ENCODE measurements at places on chromosomes 5 and 9. TPM values are rescaled to one million over a fixed set of nuclear protein-coding genes. Genes with fewer than 3 reads are reported as not detected.

DNA sequence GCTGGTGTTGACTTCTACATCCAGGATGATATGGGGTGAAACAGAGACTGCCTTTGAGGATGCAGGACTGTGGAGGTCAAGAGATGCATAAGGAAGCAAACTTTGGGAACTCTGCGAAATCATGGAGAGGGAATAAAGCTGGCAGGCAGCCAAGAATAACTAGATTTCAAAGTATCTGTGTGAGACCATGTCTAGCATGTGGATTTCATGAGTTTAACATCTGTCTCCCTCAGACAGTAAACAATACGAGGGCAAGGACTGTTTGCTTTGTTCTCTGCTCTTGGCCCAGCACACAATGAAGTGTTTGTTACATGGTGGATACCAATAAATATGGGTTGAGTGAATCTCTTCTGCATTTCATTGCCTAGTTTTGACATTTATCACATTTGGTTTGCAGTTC, 71.3 kb downstream of the RASEF start:
- no peak for DNase-seq

TSLP gene
- total RNA-seq = 1.5 TPM

GRCh38 chr9:93668261-93668871, 92.0 kb downstream of the PHF2 start:
- DNase-seq = peak; percentile 51

DNA sequence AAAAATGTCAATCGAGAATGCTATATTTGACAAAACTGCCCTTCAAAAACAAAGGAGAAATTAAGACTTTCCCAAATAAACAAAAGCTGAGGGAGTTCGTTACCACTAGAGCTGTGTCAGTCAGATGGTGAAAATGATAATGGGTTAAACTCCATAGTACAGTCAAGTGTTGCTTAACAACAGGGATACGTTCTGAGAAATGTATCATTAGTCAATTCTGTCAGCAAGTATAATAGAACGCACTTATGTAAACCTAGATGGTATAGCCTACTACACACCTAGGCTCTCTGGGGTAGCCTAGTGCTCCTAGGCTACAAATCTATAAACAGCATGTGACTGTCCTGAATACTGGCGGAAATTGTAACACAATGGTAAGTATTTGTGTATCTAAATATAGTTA, 138.7 kb downstream of the DRD1 start:
- DNase-seq = no peak

GRCh38 chr9:90904706-90905478, 103.3 kb downstream of the SYK start:
- no peak for DNase-seq

DNA sequence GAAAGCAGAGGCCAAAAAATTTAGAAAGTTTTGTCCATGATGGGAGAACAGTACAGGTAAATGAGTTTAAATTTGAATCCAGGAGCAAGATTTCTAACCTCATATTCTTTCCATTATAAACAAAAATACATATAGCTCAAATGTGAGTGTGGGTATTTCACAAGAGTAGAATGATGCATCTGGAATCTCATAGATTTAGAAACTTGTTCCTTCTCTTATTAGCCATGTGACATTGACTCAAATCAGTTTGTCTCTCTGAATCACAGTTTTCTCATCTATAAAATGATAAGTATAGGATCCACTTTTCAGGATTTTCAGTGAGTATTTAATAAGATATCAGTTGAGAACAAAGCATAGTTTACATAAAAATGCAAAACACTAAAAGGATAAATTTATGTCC, 436.3 kb upstream of the PAPPA start:
- no peak for DNase-seq

- DNase-seq = no peak
Measured at GRCh38 chr9:92385001-92385400, 19.4 kb downstream of the OGN start.

DNA sequence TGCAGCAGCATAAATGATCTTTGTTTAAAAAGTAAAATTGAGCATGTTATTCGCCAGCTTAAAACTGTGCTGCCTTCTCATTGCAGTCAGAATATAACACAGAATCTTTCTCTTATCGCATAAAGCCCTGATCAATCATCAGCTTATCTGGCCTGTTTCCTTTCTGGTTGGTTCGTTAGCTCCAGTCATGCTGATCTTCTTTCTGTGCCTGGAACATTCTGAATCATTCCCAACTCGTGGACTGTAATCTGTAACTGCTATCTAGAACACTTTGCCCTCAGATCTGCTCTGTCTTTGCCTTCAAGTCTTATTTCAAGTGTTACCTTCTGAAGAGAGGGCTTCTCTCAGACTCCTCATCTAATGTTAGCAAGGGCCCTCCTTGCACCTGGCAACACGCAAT, 11.9 kb upstream of the FER start:
- DNase-seq = no peak

Measured in mesenteric fat pad (tissue), 1 donor.